Left ventricle myocardium inferior (tissue), 1 donor: ENCODE measurements at places on chromosomes 6 and 20. TPM values are rescaled to one million over a fixed set of nuclear protein-coding genes. Genes with fewer than 3 reads are reported as not detected.
A peak's percentile ranks its signal among the peaks of the same experiment; 100 is the strongest.

The FKBP1C gene
- total RNA-seq, result 0.63 TPM

The NCOA5 gene
- 16.5 TPM for total RNA-seq

The LPIN3 gene
- 19.9 TPM for total RNA-seq

The C20orf204 gene
- total RNA-seq, result 0.55 TPM

The ARMH2 gene
- not detected for total RNA-seq

The MYBL2 gene
- total RNA-seq, result 0.44 TPM

DNA sequence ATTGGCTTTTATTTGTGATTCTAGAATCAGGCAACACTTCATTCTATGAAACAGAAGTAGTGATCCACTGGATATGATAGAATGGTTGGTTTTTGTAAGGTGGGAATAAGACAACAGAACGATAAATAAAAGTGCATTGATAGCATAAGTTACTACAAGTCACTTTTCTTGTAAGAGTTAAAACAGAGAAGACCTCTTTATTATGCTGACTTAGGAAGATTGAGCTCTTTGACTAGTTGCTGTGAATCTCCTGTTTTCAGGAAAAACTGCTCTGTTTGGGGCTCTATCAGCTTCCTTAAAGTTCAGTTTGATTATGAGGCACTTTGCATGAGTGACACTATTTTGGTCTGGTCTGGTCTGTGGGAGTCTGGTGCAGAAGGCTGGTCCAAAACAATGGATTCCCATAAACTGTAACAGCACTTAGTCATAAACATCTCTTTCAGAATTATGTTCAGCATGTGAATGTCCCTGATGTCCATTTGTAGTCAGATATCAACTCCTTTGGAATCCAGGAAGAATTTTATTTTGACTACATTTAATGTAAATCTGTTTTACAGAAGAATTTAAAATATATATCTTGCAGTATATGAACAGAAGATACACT, 35.0 kb upstream of the DSE start:
- H3K4me1 ChIP-seq, result no peaks in the 10 kb centered on the region
- H3K27ac ChIP-seq, result no peak overlapping the region
- no peak for DNase-seq
- H3K4me3 ChIP-seq, result no peak overlapping the region
- H3K27me3 ChIP-seq, result no peaks in the 10 kb centered on the region
- no peaks in the 10 kb centered on the region for H3K36me3 ChIP-seq

- DNase-seq, result no peak
- H3K4me1 ChIP-seq, result no peaks in the 10 kb centered on the region
- no peaks in the 10 kb centered on the region for H3K36me3 ChIP-seq
- H3K4me3 ChIP-seq, result no peak overlapping the region
- peaks cover 13% of the 10 kb centered on the region for H3K27me3 ChIP-seq
- H3K27ac ChIP-seq, result no peak overlapping the region
These were observed 22.2 kb upstream of the SNRPB2 start for GRCh38 chr20:16707674-16708073.

- no peaks in the 10 kb centered on the region for H3K36me3 ChIP-seq
- no peak for DNase-seq
- H3K27me3 ChIP-seq, result no peaks in the 10 kb centered on the region
- H3K27ac ChIP-seq, result no peak overlapping the region
- H3K4me3 ChIP-seq, result no peak overlapping the region
These were observed 161.8 kb upstream of the GRIK2 start for GRCh38 chr6:101231606-101232235.

DNA sequence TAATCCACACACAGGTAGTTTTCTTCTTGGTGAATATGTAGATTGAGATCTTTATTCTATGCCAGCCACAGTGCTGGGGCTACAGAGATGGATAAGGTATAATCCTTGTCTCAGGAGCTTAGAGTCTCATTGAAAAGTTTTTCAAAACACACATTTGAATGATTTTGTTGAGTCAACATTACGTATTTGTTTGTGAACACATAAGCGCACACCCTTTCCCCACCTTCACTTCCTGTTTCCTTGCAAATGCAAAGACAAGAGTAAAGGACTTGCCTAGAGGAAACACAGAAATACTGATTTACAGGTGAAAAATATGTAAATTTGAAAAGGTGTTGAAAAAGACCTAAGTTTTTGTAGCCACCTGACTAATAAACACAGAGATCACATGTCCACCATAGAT, 27.8 kb downstream of the VAPB start:
- H3K27ac ChIP-seq, result no peak overlapping the region
- peaks cover 27% of the 10 kb centered on the region for H3K36me3 ChIP-seq
- no peak overlapping the region for H3K4me3 ChIP-seq

- no peak for DNase-seq
- no peak overlapping the region for H3K27ac ChIP-seq
- no peak overlapping the region for H3K4me3 ChIP-seq
- peaks cover 3% of the 10 kb centered on the region for H3K4me1 ChIP-seq
- H3K27me3 ChIP-seq, result no peaks in the 10 kb centered on the region
These were observed 16.7 kb downstream of the UNC5CL start for GRCh38 chr6:41022294-41022693.

- peaks cover 20% of the 10 kb centered on the region for H3K27me3 ChIP-seq
- DNase-seq, result no peak
- no peaks in the 10 kb centered on the region for H3K4me1 ChIP-seq
- H3K4me3 ChIP-seq, result no peak overlapping the region
These were observed 91.7 kb downstream of the CD24 start for GRCh38 chr6:106882601-106883518.

DNA sequence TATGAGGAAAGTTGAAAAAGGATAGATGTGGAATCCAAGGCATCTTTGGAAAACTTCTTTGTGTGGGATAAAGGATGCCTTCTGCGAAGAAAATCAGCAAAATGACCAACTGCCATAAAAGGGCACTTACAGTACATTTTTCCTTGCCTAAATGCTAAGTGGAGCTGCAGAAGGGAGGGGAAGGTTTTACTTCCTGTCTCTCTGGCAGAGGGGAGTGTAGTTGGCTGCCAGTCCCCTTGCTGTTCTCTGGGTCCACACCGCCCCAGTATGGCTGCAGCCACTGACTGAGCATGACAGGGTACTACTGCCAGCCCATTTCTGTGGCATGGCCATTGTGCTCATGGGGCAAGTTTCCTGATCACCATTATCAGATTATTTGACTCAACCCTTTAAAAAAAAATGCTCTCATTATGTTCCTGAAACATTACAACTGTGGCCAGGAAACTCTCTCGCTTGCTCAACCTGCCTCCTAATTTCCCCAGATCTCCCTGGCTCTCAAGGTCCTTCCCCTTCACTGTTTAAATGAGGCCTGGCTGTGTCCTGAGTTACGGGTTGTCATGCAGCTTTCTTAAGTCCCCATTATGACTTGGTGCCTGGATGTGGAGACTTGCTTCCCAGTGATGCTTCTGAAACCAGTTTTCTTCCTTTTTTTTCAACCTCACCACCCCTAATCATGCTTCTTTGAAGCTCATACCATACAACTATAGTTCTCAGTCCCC, 34.5 kb upstream of the FAM184A start:
- H3K36me3 ChIP-seq, result no peaks in the 10 kb centered on the region
- DNase-seq, result no peak

GRCh38 chr20:1905693-1906092, 10.5 kb downstream of the SIRPA start:
- no peak overlapping the region for H3K27ac ChIP-seq
- peaks cover 19% of the 10 kb centered on the region for H3K4me1 ChIP-seq
- DNase-seq, result no peak
- H3K4me3 ChIP-seq, result no peak overlapping the region

- H3K27me3 ChIP-seq, result no peaks in the 10 kb centered on the region
- DNase-seq, result no peak
- H3K4me1 ChIP-seq, result no peaks in the 10 kb centered on the region
These were observed 31.7 kb upstream of the ME1 start for GRCh38 chr6:83462524-83462923.

- no peaks in the 10 kb centered on the region for H3K4me1 ChIP-seq
- H3K27me3 ChIP-seq, result peaks cover 29% of the 10 kb centered on the region
- H3K27ac ChIP-seq, result no peak overlapping the region
- no peak overlapping the region for H3K4me3 ChIP-seq
- DNase-seq, result no peak
- H3K36me3 ChIP-seq, result no peaks in the 10 kb centered on the region
These were observed 318.9 kb downstream of the TAF4 start for GRCh38 chr20:61746781-61747180.

DNA sequence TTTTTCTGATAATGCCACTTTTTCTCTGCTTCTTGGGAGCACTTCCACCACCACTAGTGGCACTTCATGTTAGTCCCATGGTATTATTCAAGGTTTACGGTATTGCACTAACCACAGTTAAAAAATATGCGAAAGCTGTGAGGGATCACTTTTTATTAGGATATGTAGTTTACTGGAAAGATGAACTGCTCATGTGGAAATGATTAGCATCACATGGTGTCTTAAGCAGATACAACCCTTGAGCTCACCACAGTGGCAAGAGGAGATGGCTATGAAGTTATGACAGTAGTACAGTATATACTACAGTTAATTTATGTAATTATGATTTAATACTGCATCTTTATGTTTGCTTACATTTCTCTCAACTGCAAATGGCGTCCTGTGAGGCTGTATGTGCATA, 134.5 kb upstream of the HMGN3 start:
- no peaks in the 10 kb centered on the region for H3K36me3 ChIP-seq
- no peaks in the 10 kb centered on the region for H3K27me3 ChIP-seq

DNA sequence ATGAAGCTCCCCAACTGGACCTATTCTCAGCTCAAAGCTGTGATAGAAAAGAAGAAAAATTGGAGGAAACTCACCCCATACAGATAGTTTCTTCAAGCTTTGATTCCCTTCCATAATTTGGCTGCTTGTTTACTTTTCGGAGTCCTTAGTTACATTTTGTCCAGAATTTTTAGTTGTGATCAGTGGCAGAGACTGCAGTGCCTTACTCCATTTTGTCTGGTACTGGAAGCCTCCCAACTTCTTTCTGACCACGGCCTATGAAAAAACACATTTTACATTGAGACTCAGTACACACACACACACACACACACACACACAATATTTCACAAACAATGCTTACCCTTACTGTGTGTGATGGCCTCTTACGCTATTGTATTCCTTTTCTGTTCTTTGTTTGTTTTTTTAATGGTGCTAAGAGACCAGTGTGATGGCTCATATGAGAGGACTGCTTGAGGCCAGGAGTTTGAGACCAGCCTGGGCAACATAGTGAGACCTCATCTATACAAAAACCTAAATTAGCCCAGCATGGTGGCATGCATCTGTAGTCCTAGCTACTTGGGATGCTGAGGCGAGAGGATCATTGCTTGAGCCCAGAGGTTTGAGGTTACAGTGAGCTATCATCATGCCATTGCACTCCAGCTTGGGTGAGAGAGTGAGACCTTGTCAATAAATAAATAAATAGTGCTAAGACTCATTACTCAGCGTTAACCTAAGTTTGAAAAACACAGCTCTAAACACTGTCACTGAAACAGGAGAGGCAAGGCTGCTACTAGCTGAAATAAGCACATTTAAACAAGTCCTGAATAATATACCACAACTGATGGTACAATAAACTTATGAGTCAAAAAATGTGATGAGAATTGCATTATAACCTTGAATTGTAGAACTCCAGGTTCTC, 13.8 kb upstream of the RNF8 start:
- no peaks in the 10 kb centered on the region for H3K27me3 ChIP-seq
- H3K36me3 ChIP-seq, result no peaks in the 10 kb centered on the region
- DNase-seq, result no peak
- no peaks in the 10 kb centered on the region for H3K4me1 ChIP-seq
- no peak overlapping the region for H3K4me3 ChIP-seq

- peaks cover 83% of the 10 kb centered on the region for H3K4me1 ChIP-seq
- H3K27ac ChIP-seq, result peak overlapping the region; percentile 99
- H3K36me3 ChIP-seq, result peaks cover 48% of the 10 kb centered on the region
- H3K27me3 ChIP-seq, result no peaks in the 10 kb centered on the region
- DNase-seq, result no peak
These were observed 810 bp downstream of the MRPL18 start for GRCh38 chr6:159790956-159791598.

DNA sequence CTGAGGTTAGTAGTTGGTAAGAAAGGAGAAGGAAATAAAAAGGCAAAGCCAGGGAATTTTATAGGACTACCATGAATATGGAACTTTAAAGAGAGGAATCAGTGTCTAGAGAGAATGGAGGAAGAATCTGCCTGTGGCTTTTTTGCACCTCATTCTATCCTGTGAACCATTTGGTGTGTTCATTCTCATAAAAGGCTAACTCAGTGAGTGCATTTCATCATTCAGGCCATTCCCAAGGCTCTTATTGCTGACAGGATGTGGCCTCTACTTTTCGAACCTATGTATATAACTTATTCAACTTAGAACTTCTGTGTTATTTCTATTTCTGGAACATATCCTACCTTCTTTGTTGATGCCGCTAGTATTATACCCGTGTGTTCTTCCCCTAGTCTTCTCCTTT, 27.1 kb downstream of the HSF2 start:
- H3K4me1 ChIP-seq, result peaks cover 7% of the 10 kb centered on the region
- no peak for DNase-seq
- H3K4me3 ChIP-seq, result no peak overlapping the region
- no peak overlapping the region for H3K27ac ChIP-seq
- no peaks in the 10 kb centered on the region for H3K27me3 ChIP-seq

DNA sequence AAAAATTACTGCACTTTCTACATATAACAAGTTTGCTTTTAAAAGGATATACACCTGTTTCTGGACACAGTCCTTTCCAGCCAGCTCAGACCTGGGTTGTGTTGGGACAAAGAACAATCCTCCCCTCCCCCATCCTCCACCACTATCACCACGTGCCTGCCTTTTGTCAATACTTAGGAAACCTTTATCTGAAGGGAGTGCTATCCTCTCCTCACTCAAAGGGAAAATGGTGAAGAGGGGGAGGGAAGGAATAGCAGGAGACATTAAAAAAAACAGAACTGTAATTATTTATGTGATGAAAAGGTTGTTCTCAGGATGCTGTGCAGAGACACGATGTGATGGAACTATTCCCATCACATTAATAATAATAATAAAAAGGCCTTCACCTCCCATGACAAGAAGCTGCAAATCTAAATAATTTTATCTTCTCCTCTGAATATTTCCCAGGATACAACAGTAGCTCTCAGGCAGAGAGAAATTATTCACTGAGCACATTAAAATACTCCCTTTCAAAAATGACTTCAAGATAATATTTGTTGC, 105.5 kb downstream of the NRSN1 start:
- no peaks in the 10 kb centered on the region for H3K36me3 ChIP-seq
- no peaks in the 10 kb centered on the region for H3K4me1 ChIP-seq
- no peak overlapping the region for H3K27ac ChIP-seq
- no peak overlapping the region for H3K4me3 ChIP-seq
- DNase-seq, result no peak
- H3K27me3 ChIP-seq, result peaks cover 16% of the 10 kb centered on the region

DNA sequence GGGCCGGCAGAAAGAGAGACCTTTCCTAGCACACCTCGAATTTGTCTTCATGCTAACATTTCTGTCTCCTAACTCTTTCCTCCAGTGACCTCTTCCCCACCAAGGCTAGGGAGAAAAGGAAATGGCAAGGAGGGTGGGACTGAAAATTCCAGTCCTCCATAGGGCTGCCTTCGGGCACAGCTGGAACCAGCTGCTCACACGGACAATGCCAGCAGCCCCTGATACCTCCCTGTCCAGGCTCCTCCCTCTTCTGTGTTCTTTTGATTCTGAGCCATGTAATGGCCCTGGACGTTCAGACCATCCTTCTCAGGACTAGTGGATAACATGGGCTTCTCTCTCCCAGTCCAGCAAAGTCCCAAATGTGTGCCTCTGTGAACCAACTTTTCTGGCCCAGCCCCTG, 29.1 kb upstream of the PHACTR3 start:
- no peak for DNase-seq
- H3K4me1 ChIP-seq, result peaks cover 19% of the 10 kb centered on the region
- H3K36me3 ChIP-seq, result no peaks in the 10 kb centered on the region
- H3K4me3 ChIP-seq, result no peak overlapping the region
- H3K27me3 ChIP-seq, result peaks cover 73% of the 10 kb centered on the region
